Renal cortex interstitium (tissue), 15 donors: ENCODE measurements at places on chromosomes 11 and 22.

DNA sequence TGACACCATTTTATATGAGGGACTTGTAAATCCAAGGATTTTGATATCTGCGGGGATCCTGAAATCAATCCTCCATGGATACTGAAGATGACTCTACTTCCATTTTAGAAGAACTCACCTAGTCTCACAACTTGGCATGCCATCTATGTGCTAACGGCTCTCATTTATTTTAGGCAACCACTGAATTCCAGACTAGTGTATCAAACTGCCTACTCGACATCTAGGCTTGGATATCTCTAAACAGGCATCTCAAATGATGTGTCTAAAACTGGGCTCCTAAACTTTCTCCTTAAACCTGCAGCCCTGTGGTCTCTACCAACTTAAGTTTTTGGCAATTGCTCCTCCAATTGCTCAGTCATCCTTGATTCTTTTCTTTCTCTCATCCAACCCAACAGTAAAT is 31.2 kb upstream of the CLNS1A start:
- DNase-seq = no peak

GRCh38 chr11:4697585-4697984 is at the start of gene OR51E2:
TSS of gene OR51E2 (minus strand) at chr11:4697853. CDS start at chr11:4682711, 15,142 bp downstream.
- DNase-seq = no peak

GRCh38 chr22:48800886-48801607 is 1026.6 kb downstream of the BRD1 start:
- no peak for DNase-seq

- DNase-seq = no peak
Observed at GRCh38 chr22:38292694-38293093, 19.9 kb upstream of the TMEM184B start.

- DNase-seq = no peak
Observed at GRCh38 chr11:126113012-126113411, 50.3 kb upstream of the CDON start.

- no peak for DNase-seq
Observed at GRCh38 chr22:25841775-25842174, 99.8 kb downstream of the MYO18B start.

- DNase-seq = no peak
Observed at GRCh38 chr22:46091277-46091977, 58.9 kb upstream of the PPARA start.

DNA sequence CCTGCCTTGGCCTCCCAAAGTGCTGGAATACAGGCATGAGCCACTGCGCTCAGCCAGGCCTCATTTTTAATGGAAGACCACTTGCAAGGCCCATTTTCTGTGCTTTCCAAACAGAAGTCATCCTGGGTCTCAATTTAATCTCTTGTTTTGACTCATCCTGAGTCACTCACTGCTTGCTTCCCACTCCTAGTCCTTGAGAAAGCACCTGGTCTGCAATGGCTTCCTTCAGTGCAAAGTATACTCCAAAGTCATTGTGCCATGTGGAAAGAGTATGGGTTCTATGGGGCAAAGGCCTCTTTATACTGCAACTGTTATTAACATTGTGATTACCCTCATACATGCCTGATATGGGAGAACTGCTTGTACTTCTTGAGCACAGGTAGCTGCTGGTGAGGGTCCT is 18.3 kb upstream of the SLC5A1 start:
- DNase-seq = no peak

- no peak for DNase-seq
Observed at GRCh38 chr11:101759771-101760450, 154.9 kb upstream of the CEP126 start.

DNA sequence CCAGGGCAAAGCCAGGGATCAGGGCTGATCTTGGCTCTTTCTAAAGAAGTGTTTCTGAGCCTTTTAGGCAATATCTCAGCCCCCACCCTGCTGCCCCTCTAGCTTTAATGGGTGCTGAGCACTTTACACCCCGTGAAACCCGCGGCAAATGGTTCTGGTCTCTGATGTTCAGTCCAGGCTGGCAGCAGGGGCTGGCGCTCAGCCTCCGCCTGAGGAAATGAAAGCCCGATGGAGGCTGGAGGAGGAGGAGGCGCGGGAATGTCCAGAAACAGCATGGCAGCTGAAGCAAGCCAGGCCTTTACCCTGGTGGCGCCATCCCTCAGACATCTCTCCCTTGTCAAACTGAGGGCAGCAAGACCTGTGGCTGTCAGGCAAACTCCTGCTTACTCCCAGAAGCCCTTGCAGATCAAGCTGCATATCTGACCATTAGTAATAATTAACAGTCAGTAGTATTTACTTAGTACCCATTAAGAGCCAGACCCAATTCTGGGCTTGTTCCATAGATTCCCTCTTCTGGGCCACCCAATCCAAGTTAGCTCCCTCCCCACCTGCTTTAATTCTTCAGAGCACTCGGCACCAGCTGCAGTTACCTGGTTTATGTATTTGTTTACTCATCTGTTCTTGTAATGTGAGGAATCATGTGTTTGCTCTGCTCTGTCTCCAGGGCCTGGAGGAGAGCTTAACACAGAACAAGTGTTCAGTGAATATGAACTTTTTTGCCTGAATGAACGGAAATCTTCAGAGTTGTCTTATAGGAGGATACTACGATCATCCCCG is 15.0 kb upstream of the ALX4 start:
- DNase-seq = no peak

DNA sequence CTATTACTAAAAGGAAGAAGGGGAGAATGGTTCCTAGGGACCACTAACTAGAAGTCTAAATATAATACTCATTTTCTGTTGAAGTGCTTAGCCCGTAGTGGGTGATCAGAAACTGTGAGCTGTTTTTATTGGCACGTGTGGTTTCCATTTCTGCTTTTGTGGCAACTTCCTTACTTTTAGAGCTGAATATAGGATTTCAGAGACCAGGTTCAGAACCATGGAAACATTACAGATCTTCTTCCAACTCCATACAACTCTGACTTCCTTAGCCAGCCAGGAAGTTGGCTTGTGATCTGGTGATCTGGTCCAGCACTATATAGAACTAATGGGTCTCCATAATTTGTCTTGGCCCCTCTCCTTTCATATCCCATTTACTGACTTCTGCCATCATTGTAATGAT is 2.6 kb upstream of the ME3 start:
- DNase-seq = no peak

DNA sequence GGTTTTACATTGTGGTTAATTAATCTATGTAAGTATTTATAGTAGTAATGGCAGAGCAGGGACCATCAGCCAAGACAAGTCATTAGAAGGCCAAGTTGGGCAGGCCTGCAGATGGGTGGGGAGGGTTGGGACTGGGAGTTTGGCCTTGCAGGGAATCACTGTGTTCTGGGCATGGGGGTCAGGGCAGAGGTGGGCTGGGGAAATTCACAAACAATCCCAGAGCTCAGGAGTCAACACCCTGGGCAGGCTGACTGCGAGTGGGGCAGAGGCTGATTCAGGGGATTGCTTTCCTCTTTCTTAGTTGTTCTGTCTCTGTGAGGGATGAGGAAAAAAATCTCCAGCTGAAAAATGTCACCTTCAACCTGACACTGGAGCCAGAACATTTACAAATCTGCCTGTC is 322.5 kb downstream of the NTM start:
- no peak for DNase-seq

DNA sequence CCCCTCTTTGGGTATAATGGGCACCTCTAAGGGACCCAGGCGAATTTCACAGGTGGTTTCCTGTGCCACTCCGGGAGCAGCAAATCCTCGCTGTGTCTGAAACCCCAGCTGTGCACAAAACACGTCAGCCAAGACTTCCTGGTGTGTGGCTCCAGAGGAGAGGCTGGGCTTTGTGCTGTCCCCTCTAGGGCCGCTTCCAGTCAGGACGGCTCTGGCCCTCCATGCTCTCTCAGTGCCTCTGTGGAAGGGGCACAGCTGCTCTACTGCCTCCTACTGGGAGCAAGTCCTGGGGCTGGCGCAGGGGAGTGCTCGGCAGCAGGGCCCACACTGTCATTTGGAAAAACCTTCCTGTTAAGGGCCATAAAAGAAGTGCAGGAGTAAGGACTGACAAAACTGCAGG is 23.7 kb upstream of the ARFGAP3 start:
- no peak for DNase-seq

DNA sequence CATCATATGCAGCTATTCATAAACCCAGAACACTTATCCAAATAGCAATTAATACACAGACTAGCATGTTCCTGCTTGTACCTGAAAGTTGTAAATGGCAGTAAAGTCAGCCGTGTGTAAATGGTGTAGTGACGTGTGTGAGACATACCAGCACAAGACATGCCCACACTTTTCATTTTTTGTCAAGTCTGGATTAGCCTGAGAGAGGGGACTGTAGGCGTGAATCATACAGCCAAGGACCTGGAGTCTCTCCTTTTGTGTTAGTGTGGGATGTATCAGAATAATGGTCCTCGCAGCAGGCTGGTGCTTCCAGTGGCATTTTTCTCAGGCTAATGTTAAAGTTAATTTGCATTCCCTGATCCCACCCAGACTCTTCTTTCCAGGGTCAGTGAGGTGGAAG is 116.8 kb upstream of the BMAL1 start:
- no peak for DNase-seq

- DNase-seq = no peak
Observed at GRCh38 chr22:38455530-38456271, 702 bp upstream of the KCNJ4 start.

- DNase-seq = no peak
Observed at GRCh38 chr11:103940551-103940950, 95.9 kb upstream of the DDI1 start.

GRCh38 chr11:2991452-2992233 is 486 bp downstream of the NAP1L4 start:
- DNase-seq = no peak

DNA sequence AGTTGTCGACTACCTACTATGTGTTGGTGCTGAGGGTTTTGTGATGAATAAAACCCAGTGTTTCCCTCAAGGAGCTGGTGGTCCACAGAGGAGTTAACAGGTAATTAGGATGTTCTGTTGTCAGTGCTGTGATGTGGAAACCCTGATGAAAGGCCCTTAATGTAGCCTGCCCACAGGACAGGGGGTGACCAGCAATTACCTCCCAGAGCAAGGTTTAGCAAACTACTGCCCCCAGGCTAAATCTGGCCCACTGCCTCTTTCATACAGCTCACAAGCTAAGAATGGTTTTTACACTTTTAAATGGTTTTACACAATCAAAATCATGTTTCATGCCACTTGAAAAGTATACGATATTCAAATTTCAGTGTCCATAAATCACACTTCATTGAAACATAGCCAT is 536.2 kb downstream of the MIAT start:
- DNase-seq = no peak

DNA sequence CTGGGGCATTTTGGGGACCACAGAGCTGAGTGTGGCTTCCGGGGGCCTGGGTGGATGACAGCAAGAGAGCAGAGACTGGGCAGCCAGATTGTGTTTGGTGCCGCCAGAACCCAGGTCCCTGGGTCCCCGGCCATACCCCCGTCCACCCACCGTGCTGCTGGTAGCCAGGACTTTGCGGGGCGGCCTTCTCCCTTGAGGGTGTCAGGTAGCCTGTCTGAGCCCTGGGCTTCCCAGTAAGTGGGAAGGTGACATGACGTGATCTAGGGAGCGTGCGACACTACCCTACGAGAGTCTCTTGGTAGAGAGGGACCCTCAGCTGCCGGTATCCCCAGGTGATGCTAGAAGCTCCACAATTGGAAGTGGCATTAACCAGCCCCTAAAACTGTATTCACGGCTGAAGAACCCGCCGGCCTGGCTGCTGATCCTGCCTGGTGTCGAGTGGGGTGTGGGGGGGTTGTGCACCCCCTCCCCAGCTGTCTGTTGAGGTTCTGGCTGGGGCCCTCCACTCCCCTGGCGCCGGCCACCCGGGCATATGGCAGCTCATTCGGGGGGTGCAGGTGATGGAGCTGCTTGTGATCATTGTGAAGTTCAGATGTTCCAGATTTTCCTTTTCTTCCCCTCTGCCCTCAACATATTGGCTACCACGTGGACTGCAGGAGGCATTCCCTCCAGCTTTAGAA is 66.9 kb downstream of the MPPED1 start:
- DNase-seq = no peak

DNA sequence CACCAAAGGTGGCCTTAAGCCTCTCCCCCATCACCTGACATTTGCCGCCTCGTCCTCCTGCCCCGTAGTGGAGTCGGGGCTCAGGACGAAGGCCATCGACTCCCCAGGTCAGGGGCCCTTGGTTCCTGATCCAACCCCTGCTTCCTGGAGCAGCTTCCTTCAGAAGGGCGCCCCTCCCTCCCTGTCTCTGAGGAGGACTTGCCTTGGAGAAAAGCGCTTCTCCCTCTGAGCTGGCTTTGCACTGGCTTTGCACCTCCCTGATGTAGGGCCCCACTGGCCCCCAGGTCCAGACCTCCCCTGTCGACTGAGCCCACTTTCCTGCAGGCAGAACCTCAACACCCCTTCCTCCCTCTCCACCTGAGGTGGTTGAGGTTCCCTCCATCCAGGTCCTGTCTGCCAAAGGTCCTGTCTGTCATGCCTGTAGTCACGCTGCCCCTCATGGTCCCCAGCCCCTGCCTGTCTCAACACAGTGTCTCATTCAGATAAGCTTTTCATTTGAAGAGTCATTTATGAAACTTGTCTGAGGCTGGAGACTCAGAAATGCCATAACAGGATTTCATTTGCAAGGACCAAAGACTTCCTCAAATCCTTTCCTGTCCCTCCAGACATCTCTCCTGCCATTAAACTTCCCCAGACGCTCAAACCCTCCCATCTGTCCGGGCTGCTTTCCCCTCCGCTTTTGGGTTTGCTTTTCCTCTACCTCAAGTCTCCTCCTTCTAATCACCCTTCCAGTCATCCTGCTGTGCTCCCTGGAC is 78.4 kb downstream of the MYO7A start:
- no peak for DNase-seq

- DNase-seq = no peak
Observed at GRCh38 chr11:58561394-58562098, 14.1 kb downstream of the LPXN start.

DNA sequence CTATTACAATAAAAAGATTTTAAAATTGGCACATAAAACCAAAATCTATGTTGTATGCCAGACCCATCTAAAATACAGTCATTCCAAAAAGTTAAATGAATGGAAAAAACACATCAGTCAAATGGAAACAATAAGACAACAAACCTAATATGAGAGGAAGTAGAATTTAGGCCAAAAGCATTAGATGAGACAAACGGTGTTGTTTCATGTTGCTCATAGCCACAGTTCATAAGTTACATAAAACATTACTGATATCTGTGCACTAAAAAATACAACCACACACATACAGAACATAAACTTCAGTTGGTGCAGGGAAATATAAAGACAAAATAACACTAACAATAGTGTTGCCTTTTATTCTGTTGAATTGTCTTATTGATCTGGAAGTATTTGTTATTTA is 661.9 kb downstream of the CNTN5 start:
- no peak for DNase-seq
